Stimulated activated CD4-positive, alpha-beta T cell treated with anti-CD3 and anti-CD28 coated beads, TNF-alpha, amount 100 ng/mL, for 4 hours (primary cell): ENCODE measurements at places on chromosomes 6 and 20.

GRCh38 chr6:90399970-90400369, 103.3 kb upstream of the BACH2 start:
- no peak for DNase-seq

DNA sequence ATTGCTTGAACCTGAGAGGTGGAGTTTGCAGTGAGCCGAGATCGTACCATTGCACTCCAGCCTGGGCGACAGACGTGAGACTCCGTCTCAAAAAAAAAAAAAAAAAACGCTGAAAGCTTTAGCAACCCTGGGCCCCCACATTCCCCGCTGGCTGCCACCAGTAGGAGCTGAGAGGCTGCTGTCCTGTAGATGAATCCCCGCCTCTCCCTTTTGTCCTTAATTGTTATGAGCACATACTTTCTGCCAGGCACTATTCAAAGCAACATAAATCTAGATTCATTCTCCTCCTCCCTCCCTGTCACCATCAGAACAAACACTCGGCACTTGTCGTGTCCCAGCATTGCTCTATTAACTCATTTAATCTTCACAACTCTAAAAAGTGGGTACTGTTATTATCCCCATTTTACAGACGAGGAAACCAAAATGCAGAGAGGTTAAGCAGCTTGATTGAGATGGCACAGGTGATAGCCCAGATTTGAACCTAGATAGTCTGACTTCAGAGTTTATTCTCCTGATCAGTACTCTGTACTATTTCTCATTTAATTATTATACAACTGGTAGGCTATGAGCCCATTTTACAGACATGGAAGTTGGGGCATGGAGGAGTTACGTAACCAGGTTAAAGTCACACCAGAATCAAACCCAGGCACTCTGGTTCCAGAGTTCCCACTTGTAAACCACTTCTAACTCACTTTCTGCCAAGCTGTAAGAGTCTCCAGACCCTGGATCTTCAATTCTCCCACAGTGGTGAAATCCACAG, 97.4 kb downstream of the EYA2 start:
- no peak for DNase-seq

- DNase-seq = no peak
Observed at GRCh38 chr20:32751702-32752457, 8.6 kb upstream of the COMMD7 start.

DNA sequence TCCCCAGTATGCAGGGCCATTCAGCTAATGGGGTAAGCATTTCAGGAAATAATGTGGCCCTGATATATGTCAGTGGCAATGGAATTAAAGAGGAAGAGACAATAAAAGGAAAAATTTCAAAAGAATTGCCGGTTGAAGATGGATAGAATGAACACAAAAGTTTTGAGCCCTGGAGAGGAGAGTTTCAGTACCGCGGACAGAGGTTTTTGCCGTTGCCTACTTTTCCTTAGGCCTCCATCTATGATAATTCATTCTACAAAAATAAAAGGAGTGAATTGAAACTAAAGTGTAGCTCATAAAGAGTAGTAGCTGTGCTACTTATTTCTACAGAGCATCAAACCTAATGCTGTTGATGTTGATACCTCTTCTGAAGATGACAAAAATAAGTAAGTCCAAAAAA, 140.7 kb downstream of the RNASET2 start:
- DNase-seq = no peak

DNA sequence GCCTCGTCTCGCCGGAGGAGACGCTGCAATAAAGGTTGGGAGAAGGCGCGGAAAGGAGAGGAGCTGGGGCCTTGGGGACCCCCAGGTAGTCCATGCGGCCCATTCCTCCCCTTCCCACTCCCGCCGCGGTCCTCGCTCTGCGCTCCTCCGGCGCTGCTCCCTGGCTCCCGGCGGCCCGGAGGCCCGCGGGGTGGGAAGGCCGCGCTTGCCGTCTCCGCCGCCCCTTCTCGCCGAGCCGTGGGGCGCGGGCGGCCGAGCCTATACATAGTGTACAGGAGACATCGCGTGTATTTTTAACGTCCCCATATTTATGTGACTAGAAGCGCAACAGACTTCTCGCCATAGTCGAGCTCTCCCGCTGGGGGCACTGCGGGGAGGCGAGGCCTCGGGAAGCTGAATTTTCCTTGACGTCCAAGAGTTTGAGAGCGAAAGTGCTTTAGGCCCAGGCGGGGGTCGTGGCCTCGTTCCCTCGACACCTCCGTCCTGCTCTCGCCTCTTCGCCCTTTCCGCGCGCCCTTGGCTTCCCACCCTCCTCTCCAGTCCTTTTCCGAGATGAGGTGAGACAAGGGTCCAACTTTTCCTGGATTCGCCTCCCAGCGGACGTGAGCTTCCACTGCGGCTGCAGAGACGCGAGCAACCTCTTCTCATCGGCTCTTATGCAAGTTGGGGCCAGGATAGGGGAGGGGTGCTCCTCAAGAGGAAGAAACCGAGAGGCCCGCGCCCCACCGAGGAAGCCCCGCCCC, 29.0 kb downstream of the SLC12A5 start:
- DNase-seq = no peak

GRCh38 chr6:156392648-156393047, 384.5 kb upstream of the ARID1B start:
- no peak for DNase-seq

DNA sequence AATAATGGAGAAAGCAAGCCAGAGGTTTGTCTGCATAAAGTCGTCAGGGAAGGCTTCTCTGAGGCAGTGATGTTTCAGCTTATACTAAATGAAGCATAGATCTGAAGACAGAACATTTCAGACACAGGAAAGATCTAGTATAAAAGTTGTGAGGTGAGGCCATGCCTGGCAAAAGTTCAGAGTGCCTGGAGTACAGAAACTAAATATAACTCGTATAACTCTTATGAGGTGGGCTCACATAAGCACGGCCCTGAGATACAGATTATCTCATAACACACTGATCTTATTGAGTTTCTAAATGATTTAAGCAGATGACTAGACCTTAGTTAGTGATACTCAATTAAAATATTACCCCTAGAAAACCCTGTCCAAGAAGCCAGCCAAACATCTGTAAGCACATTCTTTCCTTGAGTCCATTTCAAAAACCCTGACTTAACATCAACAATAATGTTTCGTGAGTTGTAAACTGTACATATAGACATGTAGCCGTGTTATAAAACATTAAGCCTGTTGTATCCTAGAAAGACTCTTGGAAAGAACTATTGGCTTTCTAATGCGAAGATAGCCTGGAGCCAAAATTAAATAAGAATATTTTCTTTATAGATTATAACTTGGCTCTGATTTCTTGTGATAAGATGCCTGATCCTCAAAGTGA, 667.6 kb downstream of the TENT5A start:
- DNase-seq = no peak

DNA sequence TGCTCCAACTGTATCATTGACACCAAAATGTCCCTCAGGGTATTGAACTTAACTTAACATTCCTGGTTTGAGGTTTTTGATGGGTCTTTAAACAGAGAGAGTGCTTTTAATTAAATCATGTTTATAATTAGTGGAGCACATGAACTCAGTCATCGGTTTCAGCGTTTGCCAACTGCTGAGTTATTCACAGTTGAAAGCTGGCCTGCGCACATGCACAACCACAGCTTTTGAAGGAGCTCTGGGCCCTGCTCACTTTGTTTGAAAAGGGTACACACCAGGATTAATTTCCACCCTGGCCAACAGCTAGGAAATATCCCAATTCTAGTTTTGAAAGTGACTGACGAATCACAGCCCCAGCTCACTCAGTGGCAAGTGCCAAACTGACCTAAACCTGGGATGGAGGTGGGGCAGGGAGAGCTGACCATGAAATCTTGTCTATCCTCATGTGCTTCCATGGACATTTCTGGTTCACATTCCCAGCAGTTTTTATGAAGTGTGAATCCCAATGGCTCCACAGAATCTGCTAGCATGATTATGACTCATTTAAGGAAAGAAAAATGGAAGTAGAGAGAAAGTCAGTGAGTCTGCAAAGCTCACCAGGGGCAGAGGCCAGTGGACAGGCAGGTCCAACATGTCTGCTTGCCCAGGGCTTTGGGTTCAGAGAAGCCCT, 247.8 kb downstream of the FNDC1 start:
- no peak for DNase-seq

GRCh38 chr6:149636124-149636523, 12.4 kb downstream of the KATNA1 start:
- no peak for DNase-seq

DNA sequence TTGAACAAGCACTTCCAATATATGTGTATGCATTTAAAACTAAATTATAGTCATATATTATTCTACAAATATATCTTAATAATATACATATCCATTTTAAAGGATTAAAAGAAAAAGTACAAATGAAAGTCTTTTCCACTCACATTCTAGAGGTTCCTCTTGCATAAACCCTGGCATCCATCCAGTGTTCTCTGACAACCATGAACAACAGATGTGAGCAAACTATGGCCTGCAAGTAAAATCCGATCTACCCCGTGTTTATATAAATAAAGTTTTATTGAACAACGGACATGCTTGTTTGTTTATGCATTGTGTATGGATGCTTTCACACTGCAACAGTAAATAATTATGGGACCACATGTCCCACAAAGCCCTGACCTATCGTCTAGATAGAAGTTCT, 1122.3 kb downstream of the EPHA7 start:
- DNase-seq = no peak

GRCh38 chr6:139370283-139370998, 4.0 kb downstream of the CITED2 start:
- DNase-seq = no peak

GRCh38 chr6:44003345-44004061, 123.7 kb downstream of the MRPL14 start:
- DNase-seq = no peak

DNA sequence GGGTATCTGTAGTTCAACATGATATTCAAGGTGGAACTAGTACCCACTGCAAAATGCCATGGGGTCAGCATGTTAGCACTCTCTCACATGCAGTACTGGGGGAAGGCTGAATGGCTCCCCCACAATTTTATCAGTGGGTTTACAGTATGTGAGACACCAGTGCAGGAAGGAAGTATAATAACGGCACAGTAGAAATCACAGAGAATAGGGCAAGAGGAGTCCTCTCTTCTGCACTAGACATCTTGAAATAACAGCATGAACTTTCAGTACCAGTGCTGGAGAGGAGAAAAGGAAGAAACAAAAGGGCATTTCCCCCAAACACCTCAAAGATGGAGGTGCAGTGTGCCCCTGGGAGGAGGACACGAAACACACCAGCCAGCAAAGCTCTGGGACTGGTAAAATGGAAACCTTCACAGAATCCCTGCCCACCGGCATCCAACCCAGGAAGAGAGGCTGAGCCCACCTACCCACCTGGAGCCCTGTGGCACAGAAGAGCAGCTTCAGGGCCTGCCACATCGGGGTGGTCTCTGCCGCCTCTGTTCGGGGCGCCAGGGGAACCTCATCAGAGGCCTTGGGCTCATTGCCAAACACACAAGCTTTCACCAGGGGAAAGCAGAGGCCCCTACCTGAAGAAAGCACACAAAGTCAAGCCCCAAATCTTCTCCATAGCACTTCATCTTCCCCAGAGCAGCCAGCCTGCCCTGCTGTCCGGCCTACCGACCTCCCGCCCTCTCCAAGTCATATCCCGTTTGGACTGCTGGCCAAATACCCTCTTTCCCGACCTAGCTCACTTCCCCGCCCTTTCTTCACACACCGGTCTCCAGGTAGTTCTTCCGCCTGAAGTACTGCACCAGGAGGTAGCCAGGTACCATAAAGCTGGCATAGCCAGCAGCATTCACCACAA, 1.2 kb downstream of the SLC35B2 start:
- DNase-seq = no peak

DNA sequence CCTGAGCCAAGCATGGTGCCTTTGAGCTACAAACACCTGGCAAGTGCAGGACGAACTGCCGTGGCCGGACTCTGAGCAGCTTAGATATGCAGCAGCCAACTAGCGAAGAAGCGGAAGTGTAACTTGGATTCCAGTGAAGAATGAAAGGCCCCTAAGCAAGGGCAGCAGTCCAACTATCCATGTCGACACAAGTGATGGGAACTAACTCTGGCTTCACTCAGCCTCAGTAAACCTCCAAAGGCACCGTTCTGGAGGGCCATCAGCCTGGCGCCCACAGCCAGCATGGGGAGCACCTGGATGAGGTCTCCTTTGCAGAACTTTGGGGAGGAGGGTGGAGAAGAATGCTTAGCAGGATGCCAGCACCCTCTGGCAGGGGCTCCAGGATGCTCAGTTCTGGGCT, 78.4 kb upstream of the MLN start:
- no peak for DNase-seq

- no peak for DNase-seq
Observed at GRCh38 chr6:157861814-157862213, 38.8 kb downstream of the SNX9 start.

DNA sequence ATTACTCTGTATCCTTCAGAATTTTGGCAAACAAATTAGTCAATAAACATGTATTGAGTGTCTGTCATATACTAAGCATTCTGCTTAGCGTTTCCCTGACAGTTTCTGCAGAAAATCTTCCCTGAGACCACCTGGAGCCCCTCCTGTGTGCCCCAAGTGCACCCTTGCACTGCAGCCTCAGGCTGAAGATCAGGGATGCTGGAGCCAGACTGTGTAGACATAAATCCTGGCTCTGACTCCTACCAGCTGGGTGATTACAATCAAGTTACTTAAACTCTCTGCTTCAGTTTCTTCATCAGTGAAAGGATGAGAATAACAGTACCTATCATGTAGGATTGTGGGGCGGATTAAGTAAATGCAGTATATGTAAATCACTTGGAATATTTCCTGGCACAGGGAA, 53.4 kb upstream of the VSTM2L start:
- no peak for DNase-seq

DNA sequence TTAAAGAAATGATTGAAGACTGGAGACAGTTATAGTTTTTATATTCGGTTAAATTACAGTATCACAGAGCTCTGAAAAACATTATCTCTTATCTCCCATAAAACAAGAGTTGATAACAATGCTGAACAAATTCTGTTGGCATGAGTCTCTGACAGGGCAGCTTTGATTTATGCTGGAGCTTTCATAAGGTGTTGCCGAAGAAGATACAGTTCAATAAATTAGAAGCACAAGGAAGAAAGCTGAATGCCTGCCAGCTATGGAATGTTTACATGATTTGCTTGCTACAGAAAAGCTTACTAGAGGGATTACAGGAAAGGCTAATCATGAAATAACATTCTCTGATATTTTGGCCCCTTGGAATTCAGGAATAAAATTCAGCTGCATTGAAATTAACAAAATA, 431.9 kb upstream of the GJE1 start:
- DNase-seq = no peak

- DNase-seq = no peak
Observed at GRCh38 chr20:44031001-44031574, 116.4 kb downstream of the TOX2 start.
